Endodermal cell (in vitro differentiated cells): ENCODE measurements at places on chromosomes 16 and 17.

DNA sequence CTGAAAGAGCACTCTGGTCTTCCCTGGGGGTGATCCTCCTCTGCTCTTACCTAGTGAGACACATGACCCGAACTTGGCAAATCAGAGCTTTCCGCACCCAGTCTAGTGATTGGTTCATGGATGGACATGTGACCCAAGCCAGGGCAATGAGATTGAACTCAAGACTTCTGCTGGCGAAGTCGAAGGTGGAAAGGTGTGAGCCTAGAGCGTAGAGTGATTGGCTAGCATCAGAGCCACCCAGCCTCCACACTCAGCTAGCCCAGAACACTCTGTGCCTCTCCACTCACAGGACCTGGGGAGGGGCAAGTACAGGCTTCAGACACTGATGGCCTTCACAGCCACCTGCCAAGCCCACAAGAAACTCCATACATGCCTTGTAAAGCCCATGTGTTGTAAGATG lies 17.6 kb downstream of the ATPAF2 start:
- peak; percentile 68 for DNase-seq

GRCh38 chr16:56539656-56540055 lies 19.8 kb upstream of the BBS2 start:
- no peak for DNase-seq

- no peak for DNase-seq
These were observed 191.0 kb downstream of the IRF8 start for GRCh38 chr16:86089991-86090390.

GRCh38 chr17:77476006-77476405 lies 335.2 kb downstream of the SEC14L1 start:
- no peak for DNase-seq

GRCh38 chr16:49366669-49367068 lies 6.9 kb upstream of the C16orf78 start:
- DNase-seq: no peak

DNA sequence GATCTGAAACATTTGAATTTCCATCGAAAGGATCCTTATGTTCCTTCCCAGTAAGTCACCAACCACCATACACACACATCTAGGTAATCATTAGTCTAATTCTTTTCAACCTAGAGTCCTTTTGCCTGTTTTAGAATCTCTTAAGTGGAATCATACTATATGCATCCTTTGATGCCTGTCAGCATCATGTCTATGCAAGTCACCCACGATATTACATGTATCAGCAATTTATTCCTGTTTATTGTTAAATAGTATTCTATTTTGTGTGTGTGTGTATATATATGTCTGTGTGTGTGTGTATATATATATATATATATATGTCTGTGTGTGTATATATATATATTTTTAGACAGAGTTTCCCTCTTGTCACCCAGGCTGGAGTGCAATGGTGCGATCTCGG lies 78.9 kb upstream of the RPH3AL start:
- no peak for DNase-seq

DNA sequence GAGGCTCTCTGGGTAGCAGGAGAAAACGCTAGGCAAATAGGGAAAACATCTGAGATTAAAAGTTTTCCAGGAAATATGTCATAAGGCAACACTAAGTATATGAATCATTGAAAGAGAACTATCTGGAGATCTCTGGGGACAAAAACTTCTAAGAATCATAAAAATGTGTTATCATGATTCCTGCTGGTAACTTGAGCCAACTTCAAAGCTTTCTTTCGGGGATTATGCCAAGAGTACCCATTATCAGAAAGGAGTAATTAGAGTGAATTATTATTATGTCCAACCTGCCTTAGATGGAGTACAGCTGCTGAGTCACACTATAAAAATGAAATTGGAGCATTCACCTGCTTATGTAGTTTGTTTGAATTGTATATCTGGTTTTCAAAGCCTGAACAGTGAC lies 488.5 kb upstream of the SOX9 start:
- no peak for DNase-seq

DNA sequence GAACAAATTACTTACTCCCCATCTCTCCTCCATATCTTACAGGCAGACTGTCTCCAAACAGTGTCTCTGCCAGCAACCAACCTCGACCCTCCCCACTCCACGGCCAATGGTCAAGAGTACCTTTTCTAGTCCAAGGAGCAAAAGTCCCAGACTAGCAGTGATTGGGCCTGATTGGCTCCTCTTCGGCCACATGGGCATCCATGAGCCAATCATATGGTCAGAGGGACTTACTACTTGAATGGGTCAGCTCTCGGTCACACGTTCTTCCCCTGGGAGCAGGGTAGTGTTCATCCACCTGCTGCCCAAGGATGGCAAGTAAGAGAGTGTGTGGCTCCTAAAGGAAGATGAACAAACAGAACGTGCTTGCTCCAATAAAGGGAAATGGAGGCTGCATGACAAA lies 84.6 kb downstream of the C16orf78 start:
- DNase-seq: peak; percentile 45

- peak; percentile 57 for DNase-seq
These were observed 16.3 kb upstream of the ATP2A3 start for GRCh38 chr17:3980381-3981014.

DNA sequence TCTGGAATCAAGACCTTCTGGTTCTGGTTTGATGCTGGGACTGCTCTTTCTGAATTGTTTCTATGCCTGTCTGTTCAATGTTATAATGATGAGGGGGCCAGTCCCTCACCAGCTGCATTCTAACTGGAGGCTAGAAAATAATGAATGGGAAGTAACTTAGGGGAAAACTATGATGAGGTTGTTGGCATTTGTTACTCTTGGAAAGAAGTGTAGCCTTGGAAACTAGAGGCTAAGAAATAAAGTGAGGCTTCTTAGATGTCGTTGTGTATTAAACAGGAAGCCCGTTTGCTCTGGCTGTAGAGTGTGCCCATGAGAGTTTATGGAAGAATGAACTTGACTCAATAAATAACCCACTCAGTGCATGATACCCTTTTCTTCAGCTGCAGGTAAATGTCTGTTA lies 140.8 kb downstream of the PRKCA start:
- DNase-seq: no peak

DNA sequence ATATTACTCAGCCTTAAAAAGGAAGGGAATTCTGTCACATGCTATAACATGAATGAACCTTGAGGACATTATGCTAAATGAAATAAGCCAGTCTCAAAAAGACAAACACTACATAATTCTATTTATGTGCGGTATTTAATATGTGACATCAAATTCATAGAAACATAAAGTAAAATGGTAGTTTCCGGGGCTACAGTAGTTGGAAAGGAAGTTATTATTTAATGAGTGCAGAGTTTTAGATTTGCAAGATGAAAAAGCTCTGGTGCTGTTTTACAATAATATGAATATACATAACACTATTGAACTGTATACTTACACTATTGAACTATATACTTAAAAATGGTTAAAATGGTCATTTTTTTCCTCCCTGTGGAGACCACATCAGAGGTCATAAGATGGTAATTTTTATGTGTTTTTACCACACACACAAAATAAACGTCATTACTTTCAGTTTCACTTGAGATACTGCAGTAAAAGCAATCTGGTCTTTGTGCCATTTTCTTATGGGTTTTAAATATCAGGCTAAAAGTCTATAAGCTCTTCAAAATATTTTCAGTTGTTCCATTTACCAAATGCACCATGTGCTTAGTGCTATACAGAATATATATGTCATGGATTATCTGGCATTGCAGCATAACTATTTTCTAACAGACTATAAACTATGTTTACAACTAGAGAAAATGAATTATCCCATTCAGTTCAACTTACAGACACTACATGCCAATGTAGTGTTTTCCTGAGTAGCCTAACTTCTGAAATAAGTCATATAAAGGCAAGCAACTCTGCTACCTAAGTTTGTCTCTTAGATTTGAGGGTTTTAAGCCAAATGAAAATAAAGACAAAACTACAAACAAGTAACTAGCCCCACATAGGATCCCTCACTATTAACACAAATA lies 90.9 kb downstream of the SPAG9 start:
- DNase-seq: no peak

DNA sequence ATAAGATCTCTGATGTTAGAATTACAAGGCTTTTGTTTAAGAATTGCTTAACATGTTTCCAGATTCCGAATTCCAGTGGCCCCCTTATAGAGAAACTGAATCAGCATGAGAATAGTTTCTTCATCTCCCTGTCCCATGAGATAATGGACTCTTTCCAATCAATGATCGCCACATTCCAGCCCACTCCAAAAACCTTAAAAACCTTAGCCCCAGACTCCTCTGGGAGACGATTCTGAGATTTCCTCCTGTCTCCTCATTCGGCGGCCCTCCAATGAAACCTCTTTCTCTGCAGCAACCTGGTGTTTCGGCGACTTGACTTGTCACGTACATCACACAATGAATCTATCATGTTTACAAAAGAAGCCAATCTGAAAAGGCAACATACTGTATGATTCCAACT lies 197.1 kb upstream of the PSMD7 start:
- DNase-seq: no peak

GRCh38 chr16:12805066-12805465 lies 1.4 kb upstream of the CPPED1 start:
- no peak for DNase-seq

DNA sequence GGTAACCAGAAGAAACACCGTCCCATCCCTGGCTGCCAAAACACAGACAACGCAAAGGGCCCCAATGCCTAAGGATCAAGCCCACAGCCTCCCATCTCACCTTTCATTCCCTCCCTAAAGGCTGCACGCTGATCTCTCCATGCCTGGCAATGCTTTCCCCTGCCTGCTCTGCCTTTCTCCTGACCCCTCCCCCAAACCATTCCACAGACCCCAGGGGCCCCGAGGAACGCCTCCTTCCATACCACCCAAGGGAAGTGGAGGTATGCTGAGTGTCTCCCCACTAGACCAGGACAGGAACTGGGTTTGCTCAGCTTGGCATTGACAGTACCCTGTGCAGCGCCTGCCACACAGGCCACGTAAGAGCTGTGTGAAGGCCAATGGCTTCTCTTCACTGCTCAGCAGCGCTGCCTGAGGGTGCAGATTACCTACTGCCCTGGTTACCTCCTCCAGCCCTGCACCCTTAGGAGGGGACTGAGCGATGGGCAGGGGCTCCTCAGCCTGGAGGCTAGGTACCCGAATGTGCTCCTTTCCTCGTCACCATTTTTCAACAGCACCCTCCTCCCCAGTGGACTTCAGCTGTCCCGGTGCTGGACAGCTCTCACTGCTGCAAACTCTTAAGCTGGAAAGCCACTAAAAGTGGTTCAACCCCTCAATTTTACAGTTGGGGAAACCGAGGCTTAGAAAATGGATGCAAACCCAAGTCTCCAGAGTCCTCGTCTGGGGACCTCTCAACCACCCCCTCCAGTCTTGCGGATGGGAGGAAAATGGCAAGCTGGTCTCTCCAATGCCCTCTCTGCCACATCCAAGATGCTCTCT lies 45.0 kb downstream of the SRCIN1 start:
- peak; percentile 88 for DNase-seq

GRCh38 chr16:73065632-73066330 lies 17.9 kb upstream of the ZFHX3 start:
- peak; percentile 73 for DNase-seq

DNA sequence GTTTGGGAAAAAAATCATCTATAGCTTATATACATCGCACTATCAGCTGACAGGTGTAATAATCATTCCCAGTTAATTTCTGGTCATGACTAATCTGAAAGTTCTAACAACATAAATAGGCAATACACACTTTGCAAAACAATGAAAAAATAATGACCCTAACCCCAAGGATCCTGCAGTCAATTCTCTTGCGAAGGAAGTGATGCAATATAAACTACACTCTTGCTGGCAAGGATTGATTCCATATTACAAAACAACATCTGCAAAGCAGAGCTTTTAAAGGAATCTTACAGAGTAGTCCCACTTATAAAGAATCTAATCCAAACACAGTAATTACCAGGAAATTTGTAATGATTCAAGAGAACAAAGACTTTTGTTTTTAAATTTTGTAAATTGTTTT lies 73.4 kb downstream of the MYO1D start:
- no peak for DNase-seq

DNA sequence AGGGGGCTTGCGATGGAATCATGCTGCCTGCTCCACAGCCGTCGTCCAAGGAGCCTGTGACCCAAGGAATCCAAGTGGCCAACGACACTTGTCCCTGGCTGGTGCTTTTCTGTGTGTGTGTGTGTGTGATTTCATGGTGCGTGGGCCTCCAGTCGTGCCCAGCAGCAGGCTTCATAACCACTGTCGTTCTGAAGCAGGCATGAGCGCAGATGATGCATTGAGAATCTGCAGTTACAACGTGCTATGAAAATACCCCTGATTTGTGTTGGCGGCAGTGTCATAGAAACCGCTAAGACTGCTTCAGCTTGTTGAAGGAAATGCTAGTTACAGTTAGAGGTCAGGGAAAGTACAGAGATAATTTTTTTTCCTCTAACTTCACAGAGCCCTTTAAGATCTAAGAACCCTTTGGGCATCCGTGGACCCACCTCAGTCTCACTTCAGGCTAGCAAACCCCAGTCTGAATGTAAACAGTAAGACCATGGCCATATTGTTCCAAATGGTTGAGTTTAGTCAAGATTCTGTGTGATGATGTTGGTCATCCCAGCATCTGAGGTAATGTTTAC lies 15.6 kb downstream of the C16orf90 start:
- DNase-seq: no peak

DNA sequence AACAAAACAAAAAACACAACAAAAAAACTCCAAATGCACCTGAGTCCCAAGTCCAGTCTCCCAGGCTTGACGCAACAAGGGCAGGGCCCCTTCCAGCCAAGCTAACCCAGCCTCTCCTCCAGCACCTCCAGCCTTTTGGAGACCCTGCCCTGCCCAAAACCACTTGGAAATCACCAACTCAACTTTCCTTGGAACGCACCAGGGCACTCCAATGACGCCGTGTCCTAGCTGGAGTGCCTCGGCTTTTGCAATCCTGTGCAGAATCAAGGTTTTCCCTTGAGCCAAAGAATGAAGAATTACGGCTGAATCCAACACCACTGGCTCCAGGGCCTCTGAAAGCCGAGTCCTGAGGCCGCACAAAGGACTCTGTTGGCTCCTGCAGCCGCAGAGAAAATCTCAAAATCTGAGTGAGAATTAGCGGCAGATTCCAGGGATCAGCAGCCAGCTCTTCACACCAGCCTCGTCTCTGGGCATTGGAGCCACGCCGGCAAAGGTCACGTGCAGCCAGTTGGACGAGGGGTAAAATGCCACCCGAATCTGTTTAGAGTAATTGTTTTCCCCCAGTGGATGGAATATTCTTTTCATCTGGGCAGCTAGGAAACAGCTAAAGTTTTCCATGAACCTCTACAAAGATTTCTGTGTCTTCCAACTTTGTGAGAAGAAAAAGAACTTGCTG lies 9.7 kb upstream of the BAIAP2 start:
- DNase-seq: no peak

- DNase-seq: no peak
These were observed 62.8 kb upstream of the ADCY9 start for GRCh38 chr16:4179020-4179419.

DNA sequence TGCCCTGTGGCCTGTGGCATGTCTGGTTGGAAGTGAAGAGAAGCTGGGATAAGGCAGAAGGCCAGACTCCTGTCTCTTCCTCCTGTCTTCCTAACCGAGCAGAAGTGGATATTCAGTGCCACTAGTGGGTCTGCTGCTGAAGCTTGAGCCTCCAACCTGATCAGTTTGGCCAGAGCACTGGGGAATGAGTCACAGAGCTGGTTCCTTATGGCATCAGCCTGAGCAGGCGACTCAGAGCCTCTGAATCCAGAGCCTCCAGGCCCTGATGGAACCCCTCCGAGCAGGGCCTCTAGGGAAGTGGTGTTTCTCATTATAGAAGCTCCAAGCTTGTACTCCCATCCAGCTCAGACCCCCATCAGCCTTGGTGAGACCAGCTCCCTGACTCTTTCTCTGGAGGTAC lies 2.0 kb downstream of the WSCD1 start:
- no peak for DNase-seq
